ENCODE measurements at places on chromosomes 7 and 10.
A peak's percentile ranks its signal among the peaks of the same experiment; 100 is the strongest.

DNA sequence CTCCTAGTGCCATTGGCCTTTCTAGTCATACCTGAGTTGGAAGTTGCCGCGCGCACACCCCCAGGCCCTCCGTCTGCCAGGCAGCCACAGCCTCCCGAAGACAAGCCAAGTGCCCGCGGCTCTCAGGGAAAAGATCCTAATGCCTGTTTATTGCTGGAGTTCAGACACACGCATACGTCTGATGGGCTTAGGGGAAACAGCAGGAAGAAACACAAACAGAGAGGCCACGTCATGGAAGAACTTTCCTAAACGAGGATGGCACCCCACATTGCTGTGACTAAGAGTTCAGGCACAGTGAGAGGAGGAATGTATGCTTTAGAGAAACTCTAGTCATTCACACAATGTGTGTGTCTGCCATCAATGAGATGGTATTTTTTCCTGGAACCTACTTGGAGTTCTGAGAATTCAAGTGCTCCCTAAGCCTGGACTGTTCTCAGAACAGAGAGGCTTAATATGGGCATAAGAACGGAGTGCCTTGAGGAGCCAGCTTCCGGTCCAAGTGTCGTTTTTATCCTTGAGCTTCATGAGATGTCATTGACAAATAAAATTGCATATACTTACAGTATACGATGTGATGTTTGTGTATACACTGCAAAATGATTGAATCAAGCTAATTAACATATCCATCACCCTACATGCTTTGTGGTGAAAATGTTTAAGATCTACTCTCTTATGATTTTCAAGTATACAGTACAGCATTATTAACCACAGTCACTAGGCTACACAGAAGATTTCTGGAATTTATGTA, 11.6 kb upstream of the RBP3 start:
- no peak for DNase-seq

DNA sequence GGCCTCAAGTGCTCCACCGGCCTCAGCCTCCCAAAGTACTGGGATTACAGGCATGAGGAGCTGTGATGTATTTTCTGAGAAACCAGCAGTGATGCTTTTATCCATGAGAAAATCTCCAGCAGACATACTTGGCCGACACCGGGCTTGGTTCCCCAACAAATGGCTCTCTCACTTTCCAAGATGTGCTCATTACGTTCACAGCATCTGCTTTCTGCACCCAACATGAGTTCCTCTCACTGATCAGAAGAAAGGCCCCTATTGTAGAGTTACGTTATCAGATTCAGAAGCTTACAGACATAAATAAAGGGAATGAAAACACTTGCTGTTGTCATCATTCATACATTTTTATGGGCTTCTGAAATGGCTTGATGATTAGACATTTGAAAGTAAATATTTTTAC, 95.0 kb downstream of the CALD1 start:
- DNase-seq = no peak

- DNase-seq = no peak
Observed at GRCh38 chr10:118315629-118316028, 26.5 kb downstream of the FAM204A start.

- DNase-seq = no peak
Observed at GRCh38 chr7:67341153-67341768, 344.6 kb downstream of the TYW1 start.

- no peak for DNase-seq
Observed at GRCh38 chr7:144038887-144039286, 9.9 kb upstream of the OR2A5 start.

- no peak for DNase-seq
Observed at GRCh38 chr10:131722121-131722520, 178.7 kb upstream of the PPP2R2D start.

GRCh38 chr7:34281260-34281659, 375.9 kb downstream of the BMPER start:
- no peak for DNase-seq

GRCh38 chr7:27172823-27173510, 1.2 kb downstream of the HOXA10 start:
- peak; percentile 94 for DNase-seq

- no peak for DNase-seq
Observed at GRCh38 chr10:133211959-133212852, 17.8 kb upstream of the UTF1 start.

GRCh38 chr7:82114237-82114636, 329.3 kb downstream of the CACNA2D1 start:
- no peak for DNase-seq

DNA sequence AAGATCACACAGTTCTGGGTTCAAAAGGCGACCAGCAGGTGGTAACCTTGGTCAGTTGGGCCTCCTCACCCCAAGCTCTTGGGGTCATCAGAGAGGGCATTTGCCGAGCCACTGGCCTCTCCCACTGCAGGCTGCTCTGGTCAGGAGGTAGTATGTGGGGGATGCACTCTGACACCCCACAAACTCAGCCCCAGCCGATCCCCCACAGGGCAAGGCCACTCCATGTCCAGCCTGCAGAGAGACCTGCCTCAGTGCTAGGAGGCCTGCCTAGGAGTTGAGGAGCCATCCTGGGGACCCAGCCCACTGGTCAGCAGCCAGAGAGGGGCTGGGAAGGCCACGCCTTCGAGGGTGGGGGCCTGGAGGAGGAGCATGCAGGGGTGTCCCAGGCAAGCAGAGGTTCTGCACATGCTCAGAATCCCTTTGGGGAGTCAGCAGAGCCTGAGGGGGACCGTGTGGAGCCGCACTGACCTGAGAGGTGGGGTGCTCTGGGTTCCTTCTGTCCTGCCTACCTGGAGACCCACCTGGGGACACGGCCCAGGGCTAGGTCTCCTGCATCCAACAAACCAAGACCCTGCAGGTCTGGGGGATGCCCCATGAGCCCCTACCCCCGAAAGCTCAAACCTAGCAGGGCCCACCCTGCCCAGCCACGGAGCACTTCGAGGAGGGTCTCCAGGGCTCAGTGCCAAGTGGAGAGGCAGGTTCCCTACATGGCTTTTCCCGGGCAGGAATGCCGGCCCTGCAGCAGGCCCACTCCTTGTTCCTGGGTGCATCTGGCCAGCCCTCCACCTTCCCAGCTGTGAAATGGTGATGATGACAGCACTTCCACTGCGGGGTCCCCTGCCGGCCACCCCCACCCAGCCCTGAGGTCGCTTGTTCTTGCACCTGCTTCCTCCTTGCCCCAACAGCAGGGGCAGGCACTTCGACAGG, 58.5 kb downstream of the RASGEF1A start:
- DNase-seq = peak; percentile 7

DNA sequence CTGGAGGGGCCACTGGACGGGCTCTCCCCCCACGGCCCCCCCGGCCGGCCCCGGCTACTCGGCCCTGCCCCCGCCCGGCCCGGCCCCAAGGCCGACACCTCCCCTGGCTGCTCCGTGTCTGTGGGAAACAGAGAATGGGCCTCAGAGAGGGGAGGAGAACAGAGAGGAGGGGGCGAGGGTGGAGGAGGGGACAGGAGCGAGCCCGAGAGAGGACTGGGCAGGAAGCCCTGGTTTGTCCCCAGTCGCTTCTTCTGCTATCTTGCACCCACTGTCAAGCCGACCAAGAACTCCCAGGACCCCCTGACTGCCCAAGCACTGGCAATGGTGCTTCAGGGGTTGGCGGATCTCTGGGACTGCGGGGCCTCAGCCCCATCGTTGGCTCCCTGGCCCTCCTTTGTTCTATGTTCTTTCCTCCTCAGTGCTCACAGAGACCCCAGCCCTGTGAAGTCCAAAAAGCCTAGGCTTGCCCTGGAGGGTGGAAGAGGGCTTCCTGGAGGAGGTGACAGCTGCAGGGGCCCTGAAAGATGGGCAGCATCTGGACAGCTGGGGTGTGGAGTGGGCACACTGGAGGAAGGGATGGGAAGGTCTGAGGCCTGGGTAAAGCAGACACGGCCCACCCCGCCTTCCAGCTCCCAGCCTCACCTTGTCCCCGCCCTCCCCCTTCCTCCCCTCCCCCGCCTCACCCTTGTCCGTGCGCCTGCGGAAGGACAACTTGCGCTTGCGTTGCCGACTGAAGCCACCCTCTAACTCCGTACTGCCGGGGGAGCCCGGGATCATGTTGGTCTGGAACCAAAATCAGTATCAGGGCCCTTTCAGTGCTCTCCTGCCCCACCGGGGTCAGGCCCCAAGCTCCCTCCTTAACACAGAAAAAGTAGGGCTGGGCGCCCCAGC, 30.1 kb downstream of the KCNH2 start:
- DNase-seq = no peak

GRCh38 chr7:18610331-18610948, 114.9 kb downstream of the HDAC9 start:
- no peak for DNase-seq

- DNase-seq = no peak
Observed at GRCh38 chr7:47493976-47494911, 87.7 kb downstream of the TNS3 start.

- no peak for DNase-seq
Observed at GRCh38 chr7:66571568-66571967, 57.1 kb upstream of the KCTD7 start.

- DNase-seq = no peak
Observed at GRCh38 chr7:44981035-44981706, 2.4 kb upstream of the MYO1G start.

GRCh38 chr10:61633665-61634064, 29.1 kb upstream of the CABCOCO1 start:
- DNase-seq = no peak

GRCh38 chr10:71840177-71840957, 10.7 kb downstream of the PSAP start:
- peak; percentile 73 for DNase-seq

DNA sequence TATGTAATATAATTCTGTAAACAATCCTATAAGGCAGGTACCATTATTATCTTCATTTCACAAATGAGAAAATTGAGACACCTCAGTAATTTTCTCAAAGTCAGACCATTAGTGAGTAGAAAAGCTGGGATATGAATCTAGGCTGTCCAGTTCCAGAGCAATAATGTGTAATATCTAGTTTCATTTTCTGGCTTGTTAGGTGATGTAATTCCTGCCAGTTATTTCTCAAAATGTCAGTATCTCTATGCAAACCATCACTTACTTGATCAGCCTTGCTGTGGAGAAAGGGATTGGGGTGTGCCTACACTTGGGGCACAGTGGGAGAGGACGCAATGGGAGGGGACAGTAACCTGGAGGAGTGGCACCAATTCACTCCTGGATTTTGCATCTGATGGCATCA, 157.5 kb downstream of the LYZL1 start:
- no peak for DNase-seq

DNA sequence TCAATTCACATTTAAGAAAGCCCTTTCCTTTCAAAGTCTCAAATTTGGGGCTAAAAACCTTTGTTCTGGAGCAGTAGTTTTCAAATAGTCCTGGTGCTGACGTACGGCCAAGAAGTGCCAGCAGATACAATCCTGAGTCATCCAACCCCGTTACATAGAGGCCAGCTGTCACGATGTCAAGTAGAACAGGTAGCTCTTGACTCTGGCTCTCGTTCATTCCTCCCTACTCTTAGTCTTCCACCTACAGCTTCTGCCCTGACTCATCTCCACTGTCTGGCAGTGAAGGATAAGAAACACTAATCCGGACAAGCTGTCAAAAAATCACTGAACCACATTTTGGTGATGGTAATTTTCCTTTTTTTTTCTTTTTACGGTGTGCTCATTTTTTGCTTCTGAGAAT, 132.4 kb upstream of the PTN start:
- DNase-seq = no peak

GRCh38 chr7:107563081-107563774, 492 bp downstream of the COG5 start:
- no peak for DNase-seq
